Stimulated activated CD8-positive, alpha-beta memory T cell treated with anti-CD3 and anti-CD28 coated beads, Interleukin-2, amount 100 ng/mL, for 1 hour (primary cell): ENCODE measurements at places on chromosomes 6 and 20.

- DNase-seq, result no peak
Observed at GRCh38 chr6:144467921-144468320, 182.8 kb downstream of the UTRN start.

GRCh38 chr6:23696992-23697391 is 429.0 kb upstream of the NRSN1 start:
- DNase-seq, result no peak

DNA sequence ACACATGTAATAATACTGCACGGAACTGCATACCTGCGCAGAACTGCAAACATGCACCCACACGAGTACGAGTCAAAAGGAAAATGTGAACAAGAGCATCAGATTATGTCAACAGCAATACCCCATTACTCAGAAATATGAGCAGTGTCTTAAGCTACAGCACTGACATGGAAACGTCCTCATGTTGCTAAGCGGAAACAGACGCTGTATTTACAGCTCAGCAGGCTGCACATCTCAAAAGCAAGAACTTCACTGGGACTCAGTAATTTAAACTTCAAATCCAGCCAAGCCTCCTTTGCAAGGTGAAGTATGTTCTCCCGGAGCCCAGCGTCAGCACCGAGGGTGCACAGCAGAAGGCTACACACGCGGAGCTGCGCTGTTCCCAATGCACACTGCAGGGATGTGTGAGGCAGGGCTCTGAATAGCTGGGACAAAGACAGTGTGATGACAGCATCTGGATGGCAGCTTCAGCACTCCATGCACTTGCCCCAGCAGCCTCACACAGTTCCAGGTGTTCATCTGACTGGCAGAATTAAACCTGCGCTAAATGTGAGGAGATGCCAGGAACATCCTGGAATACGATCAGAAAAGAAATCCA is 202.8 kb downstream of the WDR27 start:
- no peak for DNase-seq

GRCh38 chr6:138607478-138608433 is 108.5 kb upstream of the NHSL1 start:
- no peak for DNase-seq

- no peak for DNase-seq
Observed at GRCh38 chr6:99334526-99335127, 14.8 kb downstream of the FAXC start.

- no peak for DNase-seq
Observed at GRCh38 chr6:1322156-1322555, 10.3 kb downstream of the FOXQ1 start.

DNA sequence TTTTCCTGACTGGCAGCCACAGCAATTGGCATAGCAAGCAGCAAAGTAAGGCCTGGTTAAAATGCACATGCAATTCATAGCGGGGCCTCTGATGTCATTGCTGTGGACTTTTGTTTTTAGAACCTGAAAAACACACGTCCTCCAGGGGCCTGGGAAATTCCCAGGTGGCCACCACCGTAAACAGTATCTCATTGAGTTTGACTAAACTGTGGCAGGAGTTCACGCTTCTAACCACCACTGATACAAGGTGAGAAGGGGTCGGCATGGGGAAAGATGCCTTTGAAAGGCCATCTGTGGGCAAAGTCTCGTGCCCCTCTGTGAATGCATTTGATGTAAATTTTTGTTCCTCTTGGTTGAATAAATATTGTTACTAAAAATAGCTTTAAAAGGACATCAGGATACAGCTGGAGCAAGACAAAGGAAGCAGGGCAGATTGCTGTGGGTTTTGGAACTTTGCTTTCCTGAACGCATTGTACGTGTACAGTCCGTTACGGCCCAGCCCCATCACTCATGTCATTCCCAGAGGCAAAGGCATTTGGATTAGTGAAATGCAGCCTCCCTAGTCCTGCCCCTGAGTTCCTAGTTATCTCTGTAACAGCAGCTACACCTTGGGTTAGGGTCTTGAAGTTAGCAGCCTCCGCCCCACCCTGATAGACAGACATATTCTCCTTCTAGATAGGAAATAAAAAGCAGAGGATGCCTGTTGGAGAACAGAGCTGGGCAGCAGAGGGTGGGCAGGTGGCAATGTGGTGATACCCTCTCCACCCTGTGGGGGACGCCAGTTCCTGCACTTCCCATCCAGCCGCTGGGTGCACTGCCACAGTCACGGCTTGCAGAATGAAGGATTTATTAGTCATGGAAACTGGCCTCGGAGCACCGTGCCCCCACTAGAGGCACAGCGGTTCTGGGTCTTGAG is 80.3 kb downstream of the ZDHHC14 start:
- no peak for DNase-seq

DNA sequence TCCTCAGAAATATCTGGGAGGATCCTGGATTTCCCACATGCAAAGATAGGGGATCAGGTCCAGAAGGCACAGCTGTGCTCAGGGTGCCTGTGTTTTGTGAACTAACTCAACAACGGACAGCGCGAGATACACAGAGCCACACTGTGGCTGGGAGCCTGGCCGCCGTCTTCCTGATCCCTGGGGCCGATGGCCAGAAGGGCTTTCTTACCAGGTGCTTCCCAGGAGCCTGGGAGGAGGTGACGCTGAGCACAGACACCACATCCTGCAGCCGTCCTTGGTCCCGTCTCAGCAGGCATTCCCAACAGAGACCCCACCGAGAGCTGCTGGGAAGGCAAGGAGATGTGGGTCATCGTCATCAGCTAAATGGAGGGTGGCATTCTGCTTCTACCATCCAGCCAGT is 144.6 kb upstream of the AFDN start:
- no peak for DNase-seq

GRCh38 chr6:21596145-21596948 is 2.8 kb downstream of the SOX4 start:
- no peak for DNase-seq
